ENCODE measurements at places on chromosomes 5 and 9. TPM values are rescaled to one million over a fixed set of nuclear protein-coding genes. Genes with fewer than 3 reads are reported as not detected.

DNA sequence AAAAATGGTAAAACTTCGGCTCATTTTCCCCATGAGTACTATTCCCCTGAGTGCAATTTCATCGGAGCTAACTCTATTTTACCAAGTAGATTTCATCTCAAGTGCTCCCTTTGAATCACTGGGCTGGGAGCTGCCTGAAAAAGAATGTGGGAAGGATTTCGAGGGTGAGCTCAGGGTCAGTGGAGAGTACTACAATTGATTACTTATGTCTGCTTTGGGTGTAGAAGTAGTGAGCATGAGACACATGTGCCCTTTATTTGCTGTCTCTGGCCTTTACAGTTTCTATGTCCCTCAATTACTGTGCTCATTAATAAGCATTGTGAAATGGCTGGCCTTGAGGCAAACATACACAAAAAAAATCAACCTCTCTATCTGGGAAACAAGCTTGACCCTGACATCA lies 172.7 kb upstream of the RFX3 start:
- DNase-seq: no peak

DNA sequence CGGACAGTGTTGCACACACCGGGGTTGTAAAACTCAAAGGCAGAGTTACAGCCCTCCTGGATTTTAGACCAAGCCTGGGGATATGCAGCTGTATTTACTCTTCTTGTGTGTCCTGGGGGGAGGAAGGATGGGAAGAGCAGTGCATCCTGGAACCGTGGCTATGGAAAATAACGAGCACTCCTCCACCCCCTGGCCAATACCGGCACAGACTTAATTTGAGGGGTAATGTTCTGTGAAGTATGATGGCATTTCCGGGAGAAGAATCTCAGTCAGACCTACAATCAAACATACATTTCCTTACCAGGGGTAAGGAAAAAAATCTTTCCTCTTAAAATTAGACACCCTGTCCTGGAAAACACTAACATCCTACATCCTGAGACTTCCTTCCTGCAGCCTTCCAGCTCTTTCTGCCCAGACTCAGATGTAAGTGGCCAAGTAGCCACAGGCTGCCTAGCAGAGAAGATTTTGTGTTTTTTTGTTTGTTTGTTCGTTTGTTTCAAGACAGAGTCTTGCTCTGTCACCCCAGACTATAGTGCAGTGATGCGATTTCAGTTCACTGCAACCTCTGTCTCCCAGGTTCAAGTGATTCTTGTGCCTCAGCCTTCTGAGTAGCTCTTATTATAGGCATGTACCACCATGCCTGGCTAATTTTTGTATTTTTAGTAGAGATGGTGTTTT lies 11.0 kb upstream of the ERMP1 start:
- DNase-seq: no peak

DNA sequence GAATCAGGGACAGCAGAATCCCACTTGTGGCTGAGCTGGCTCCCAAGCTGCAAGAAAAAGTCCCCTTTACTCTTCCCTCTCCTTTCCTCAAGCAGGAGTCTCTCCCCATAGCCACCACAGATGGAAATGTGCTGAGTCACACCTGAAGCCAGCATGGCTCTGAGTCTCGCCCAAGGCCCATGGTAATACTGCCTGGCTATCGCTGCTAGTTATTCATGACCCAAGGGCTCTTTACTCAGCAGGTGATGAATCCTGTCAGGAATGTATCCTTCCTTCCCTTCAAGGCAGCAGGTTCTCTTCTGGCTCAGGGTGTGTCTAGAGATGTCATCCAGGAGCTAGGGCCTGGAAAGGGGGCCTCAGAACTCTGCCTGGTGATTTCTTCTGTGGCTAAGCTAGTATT lies 403.3 kb upstream of the PTPRD start:
- no peak for DNase-seq

GRCh38 chr9:13688990-13689600 lies 409.6 kb upstream of the MPDZ start:
- DNase-seq: no peak

GRCh38 chr5:5460311-5460710 lies 37.8 kb downstream of the ICE1 start:
- no peak for DNase-seq

DNA sequence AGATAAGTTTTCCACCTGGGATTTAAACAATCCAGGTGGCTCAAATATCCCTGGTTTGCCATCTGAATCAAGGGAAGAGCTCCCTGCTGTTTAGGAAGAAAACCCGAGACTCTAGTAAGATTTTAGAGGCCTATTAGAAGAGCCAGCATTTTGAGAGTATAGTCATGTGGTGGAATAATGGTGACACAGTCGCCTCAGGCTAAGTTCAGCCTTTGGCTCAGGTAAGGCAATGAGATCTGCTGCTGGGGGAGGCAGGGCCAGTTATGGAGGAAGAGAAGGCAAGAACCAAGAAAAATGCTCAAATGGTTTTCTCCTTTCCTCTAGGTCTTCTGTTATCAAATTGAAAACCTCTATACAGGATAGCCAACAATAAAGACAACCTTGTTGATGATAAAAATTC lies 16.2 kb downstream of the RAD1 start:
- DNase-seq: no peak

DNA sequence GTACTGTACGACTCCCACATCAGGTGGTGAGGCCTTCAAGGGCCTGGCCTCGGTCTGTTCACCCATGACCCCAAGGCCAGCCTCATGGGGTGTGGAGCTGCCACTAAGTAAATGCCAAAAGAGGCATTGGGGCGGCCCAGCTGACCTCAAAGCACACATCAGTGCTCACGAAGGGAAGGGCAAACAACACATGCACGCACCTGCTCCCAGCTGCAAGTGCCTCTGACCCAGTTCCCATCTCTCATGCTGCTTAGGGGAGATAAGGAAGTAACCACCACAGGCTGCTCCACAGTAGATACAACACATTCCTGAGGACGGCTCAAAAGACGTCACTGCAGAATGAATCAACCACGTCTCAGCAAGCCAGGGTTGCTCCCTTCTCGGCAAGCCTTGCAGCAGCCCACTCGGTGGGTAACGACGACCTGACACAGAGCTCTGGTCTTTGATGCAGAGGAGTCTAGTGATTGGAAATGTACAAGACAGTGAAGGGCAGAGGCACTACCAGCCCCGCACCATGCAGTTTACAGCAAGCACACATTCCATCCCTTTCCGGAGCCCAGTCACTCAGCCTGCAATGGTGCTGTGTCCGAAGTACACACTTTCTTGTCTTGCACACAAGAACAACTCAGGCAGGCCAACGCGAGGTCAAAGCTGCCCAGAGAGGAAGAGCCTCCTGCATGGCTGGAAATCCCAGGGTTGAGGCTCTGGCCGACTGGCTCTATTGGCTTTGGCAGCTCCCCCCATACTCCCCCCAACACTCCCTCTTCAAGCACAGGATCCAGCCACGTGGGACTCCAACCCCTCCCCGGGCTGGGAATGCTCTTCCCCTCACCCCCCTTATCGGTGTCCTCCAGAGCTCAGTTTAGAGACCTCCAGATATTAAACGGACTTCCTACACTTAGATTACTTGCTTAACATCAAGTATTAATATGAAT lies 31.8 kb downstream of the FABP6 start:
- DNase-seq: no peak

- no peak for DNase-seq
Measured at GRCh38 chr5:133391354-133392136, 220.8 kb downstream of the FSTL4 start.

- no peak for DNase-seq
Measured at GRCh38 chr5:42749020-42749419, 7.6 kb upstream of the CCDC152 start.

DNA sequence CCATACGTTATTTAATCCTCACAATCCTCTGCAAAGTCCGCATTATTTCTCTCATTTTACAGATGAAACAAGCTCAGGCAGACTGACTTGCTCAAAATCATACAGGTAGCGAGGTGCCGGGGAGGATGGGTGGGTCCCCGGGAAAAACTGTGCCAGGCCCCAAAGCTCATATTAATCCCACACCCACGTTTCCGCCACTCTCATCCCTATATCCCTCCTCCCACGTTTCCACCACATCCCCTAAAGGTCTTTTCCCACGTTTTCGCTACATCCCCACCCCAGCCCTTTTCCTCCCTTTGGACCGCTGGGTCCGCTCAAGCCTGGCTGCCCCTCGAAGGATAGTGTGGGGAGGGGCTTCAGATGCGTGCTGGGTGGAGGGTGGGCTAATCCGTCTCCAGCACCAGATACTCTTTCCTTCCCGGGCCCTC lies 434 bp upstream of the FSD1L start:
- DNase-seq: no peak

DNA sequence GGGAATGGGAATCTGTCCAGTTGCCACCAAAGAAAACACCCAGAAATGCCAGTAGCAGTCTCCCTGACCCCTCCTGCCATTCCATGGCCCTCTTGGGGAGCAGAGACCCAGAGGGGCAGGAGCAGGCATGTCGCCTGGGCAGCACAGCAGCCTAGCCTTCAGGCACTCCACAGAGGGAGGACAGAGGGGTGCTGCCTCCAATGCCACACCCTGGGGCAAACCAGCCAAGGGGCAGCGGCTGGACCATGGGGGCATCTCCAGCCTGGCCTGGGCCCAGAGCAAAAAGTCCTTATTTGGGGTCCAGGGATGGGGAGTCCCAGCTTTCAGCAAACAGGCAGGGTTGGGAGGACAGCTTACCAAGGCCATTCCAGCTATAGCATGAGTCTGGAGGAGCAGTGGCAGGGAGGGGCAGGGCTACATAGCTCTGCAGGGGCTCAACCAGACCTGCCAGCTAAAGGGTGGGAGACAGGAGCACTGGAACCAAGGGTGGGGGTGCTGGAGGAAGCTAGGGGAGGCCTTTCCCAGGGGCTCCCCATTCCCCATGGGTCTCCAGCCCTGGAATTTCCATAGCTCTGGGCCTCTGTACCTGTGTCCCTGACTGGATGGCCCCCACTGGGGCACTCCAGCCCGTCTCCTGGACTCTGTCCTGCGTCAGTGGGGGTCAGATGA lies 6.7 kb downstream of the BRD3 start:
- DNase-seq: no peak

DNA sequence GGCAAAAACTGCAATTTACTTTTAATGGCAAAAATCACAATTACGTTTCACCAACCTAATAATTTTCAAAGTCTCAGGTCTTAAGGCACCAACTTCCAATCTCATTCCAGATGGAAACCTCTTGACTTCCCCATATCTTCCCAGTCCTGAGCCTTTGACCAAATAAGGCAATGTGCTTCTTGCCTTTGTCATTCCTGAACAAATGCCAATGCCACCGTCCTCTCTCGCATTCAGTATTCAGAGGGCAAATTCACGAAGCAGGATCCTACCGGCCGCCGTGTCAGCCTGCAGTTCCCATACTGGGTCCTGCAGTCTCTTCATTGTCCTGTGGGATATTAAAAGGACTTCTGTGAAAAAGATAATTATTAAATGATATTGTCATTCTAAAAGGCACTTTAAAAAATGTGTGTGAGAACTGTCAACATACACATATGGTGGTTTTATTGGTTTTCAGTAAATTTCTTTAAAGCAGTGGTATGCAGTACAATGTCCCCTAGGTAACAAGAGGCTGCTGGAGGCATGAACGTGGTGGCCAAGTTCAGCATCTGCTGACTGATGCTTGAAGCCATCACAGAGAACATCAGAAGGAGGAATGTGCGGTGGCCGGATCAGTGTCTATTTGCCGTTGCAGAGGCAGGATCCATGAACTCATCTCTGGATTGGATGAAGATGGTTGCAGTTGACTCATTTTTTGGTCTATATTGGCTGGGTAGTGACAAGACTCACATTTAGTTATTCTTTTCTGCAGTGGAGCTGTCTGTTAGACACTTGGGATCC lies 101.4 kb upstream of the IRX4 start:
- no peak for DNase-seq

- DNase-seq: no peak
Measured at GRCh38 chr9:126499911-126500599, 113.7 kb upstream of the LMX1B start.

GRCh38 chr5:149383399-149383798 lies 4.3 kb upstream of the IL17B start:
- DNase-seq: no peak

DNA sequence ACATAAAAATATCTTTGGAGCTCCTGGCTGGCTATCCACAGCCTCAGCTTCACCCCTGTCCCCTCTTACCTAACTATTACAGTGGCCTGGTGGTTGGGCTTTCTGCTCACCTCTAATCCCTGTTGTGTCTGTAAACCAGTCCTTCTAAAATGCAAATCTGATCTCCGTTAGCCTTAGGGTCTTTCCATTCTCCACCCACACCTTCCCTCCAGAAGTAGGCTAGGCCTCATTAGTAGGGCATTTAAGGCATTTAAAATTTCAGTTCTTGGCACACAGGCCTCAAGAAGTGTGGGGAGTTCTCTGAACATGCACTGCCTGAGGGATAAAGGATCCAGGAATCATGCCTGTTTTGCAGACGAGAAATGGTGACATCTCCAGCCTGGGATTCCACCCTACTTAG lies 26.4 kb upstream of the STC2 start:
- no peak for DNase-seq

DNA sequence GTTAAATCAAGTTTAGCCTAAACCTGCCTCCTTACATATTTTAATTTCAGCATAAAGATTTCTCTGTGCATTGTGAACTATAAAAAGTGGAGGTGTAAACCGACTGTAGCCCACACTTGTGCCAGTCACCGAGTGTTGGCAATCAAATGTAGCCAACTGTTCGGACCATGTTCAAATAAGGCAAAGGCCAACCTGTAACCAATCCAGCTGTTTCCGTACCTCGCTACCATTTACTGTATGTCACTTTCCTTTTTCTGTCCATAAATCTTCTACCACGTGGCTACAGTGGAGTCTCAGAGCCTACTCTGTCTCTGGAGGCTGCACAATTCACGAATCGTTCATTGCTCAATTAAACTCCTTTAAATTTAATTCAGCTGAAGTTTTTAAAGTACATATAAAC lies 156.0 kb downstream of the SLC25A46 start:
- no peak for DNase-seq

DNA sequence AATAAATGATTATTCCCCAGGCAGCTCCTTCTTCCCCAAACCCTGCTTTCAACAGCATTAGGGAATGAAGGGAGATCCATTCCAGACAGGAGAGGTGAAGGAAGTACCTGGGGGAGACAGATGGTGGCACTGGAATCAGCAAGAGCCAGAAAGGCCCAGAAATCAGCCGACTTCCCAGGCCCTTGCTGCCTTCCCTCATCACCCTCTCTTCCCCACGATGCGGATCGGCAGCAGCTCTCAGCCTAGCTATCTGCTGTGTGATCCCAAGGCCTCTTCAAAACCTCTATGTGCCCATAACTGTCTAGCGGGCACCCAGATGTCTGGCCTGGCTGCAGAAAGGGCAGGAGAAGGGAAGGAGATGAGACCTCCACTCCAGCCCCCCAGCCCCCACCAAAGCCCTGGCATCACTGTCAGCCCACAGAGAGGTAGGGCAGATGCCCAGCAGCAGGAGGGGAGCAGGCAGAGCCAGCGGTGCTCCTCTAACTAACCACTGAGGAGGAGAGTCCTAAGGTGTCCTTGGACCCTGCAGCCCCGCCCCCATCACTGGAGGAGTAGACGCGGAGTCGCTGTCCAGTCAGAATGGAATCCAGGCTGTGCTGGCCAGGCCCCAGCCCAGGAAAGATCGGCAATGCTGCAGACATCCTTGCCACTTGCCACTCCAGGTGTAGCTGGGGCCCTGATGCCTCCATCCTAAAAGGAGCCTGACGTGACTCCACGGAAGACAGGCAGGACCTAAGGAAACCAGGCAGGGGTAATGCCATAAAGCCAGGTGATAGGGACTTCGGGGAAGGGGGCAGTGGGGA lies 12.7 kb downstream of the CNTFR start:
- no peak for DNase-seq

GRCh38 chr9:128118971-128119665 lies 8.4 kb downstream of the PTGES2 start:
- DNase-seq: no peak

The CTSV gene
- total RNA-seq: 15.4 TPM

The PCDH1 gene
- total RNA-seq: 65.9 TPM

The ZNF618 gene
- total RNA-seq: 11.8 TPM

The NR6A1 gene
- total RNA-seq: 3.9 TPM

The HMCN2 gene
- total RNA-seq: 0.98 TPM

The CXXC5 gene
- total RNA-seq: 33.9 TPM

The SH3TC2 gene
- 9.4 TPM for total RNA-seq
